PC-3 (cell line): ENCODE measurements at places on chromosomes 1 and 21. TPM values are rescaled to one million over a fixed set of nuclear protein-coding genes. Genes with fewer than 3 reads are reported as not detected.

DNA sequence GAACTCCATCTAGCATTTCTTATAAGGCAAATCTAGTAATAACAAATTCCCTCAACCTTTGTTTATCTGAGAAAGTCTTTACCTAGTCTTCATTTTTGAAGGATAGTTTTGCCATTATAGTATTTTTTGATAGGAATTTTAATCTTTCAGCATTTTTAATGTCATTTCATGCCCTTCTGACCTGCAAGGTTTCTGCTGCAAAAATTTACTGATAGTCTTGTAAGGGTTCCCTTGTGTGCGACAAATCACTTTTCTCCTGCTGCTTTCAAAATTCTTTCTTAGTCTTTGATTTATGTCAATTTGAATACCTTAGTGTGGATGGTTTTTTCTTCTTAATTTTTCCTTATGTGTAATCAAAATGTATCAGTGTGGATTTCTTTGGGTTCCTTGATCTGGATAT lies 297.5 kb upstream of the FAM78B start:
- no peak for DNase-seq

- DNase-seq = peak; percentile 43
Measured at GRCh38 chr1:198212675-198213074, 55.9 kb downstream of the NEK7 start.

DNA sequence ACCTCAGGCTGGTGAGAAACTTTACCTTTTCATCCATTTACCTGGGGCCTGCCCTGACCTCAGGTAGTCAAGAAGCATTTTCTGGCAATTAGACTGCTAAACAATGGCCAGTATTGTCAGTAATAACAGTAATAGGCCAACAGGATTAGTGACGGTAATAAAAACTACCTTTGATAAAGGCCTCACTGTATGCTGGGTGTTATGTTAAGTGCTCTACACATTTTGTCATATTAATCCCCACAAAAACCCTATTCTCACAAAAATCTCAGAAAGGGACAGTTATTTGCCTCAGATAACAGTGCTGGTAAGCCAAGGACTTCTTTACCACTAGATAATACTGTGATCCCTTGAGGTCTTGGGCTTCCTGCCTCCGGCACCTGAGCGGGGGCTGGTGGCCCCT lies 191.4 kb downstream of the FOXD2 start:
- DNase-seq = no peak

DNA sequence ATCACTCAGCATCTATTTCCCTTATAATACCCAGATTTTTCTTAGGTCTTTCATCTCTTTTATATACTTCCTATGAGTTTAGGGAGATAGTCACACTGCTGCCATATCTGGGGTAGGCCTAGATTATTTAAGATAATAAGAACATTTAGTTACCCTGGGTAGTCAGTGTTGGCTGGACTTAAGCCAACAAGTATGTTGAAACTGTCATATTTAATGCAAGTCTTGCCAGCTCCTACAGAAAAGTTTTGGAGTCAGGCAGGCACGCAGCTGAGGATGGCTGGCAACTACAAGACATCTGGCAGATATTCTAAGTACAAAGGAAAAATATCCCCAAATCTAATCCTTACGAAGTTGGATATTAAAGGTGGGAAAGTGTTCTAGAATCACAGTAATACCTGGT lies 19.2 kb upstream of the DEPDC1 start:
- DNase-seq = peak; percentile 24

DNA sequence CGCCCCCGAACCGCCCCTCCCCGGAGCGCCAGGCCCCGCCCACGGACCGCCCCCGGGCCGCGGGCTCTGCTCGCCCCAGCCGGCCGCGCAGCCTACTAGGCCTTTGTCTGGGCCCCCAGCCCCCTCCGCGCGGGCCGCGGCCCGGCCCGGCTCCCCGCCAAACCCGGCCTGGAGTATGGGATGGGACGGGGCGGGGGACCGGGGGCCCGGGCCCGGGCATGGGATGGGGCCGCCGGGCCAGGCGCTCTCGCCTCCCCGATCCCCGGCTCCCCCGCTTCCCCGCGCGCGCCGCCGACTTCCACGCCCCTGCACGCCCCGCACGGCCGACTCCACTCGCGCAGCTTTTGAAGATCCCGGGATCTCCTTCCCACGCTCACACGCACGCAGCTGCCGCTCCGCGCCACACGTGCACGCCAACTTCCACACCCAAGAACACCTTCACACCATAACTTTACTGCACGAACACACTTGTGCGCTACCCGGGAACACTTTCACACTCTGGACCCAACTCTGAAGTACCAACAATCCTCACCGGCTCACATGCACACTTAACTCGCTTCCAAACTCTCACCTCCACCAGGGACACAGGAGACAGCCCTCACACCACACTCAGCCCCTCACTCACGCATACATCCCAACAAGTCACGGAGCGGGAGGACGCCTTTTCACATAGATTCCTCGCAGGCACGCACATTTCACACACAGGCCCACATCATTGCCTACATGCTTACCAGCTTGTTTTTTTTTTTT lies 437 bp upstream of the HSPG2 start:
- DNase-seq = peak; percentile 84

The PLA2G2D gene
- not detected in 2 replicates for total RNA-seq

The OR2G6 gene
- total RNA-seq = not detected in 2 replicates

The CFAP298 gene
- 96.0 and 98.6 TPM in 2 replicates for total RNA-seq

The NCAM2 gene
- 0.12 and 2.4 TPM in 2 replicates for total RNA-seq

The ADAMTSL4 gene
- total RNA-seq = 0.81 and 0.87 TPM in 2 replicates

The RAB42 gene
- total RNA-seq = 1.5 and 4.7 TPM in 2 replicates
